Left cardiac atrium (tissue), 4 donors: ENCODE measurements at places on chromosomes 1 and 21. TPM values are rescaled to one million over a fixed set of nuclear protein-coding genes. Genes with fewer than 3 reads are reported as not detected.

- DNase-seq = no peak
Measured at GRCh38 chr1:48021792-48022191, 24.6 kb upstream of the TRABD2B start.

- DNase-seq = no peak
Measured at GRCh38 chr1:66526036-66526435, 7.9 kb upstream of the SGIP1 start.

GRCh38 chr21:34673006-34673405, 4.2 kb downstream of the CLIC6 start:
- no peak for DNase-seq

DNA sequence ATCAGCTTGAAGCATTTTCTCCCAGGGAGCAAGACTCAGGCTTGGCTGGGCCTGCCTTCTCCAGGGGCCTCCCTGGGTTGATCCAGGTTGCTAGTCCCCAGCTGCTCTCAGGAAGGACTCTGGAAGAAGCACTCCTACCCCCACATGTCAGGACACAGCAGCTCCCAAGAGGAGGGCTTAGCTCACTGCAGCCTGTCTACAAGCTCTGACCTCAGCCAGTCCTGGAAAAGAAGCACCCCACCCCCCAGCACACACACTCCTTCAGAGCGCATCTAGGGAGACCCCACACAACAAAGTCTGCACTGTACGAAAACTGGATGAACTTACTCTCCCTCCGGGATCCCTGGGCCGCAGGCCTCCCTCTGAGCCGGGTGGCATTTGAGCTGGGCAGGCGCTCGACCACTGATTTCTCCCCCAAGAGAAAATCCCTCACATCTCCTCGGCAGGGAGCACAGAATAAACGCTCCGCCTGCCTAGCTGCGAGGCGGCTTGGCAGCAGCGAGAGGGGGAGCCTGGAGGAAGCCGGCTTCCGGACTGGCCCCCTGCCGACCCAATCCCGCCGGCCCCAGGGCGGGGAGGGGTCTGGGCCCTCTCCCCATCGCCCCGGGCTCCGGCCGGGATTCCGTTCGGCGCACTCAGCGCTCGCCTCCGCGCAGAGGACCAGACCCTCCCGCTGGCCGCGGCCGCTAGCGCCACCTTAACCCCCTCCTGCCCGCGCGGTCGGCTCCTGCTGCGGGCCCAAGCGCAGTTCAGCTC, at the start of gene KCNA2:
KCNA2 (minus strand) TSS at position 458 of the 756 bp plus-strand sequence. CDS start 1,576 bp downstream, outside the sequence.
- peak; percentile 43 for DNase-seq

Gene CFAP74
- total RNA-seq = not detected

GRCh38 chr1:30738040-30738714, 14.8 kb upstream of the MATN1 start:
- no peak for DNase-seq

Gene LRRIQ3
- 0.29 TPM for total RNA-seq

- DNase-seq = no peak
Measured at GRCh38 chr1:103457886-103458455, 67.5 kb upstream of the RNPC3 start.

DNA sequence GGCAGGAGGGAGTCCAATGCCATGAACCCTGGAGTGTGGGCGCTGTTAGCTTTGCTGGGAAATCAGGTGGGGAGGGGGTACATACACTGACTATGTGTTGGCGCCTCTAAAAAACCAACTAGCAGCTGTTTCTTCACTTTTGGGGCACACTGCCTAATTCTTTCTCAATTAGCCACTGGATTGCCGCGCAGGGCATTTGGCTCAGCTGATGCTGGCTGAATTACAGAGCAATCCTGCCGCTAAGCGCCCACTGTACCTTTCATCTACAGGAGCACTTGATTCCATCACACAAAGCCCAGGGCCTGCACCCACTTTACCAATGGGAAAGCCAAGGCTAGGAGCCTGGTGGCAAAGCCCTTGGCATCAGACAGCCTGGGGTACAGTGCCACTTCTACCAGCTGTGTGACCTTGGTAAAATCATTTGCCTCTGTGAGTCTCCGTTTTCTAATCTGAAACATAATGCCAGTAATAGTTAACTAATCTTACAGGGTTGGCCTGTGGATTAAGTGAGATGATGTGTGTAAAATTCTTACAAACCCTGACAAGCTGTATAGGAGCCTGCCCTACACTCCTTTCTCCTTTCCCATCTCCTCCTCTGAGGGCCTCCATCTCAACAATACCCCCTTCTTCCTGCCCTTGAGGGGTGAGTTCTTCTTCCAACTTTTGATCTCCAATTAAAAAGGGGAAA, 59.0 kb downstream of the UBE2T start:
- DNase-seq = no peak

Gene CYP4A11
- not detected for total RNA-seq

DNA sequence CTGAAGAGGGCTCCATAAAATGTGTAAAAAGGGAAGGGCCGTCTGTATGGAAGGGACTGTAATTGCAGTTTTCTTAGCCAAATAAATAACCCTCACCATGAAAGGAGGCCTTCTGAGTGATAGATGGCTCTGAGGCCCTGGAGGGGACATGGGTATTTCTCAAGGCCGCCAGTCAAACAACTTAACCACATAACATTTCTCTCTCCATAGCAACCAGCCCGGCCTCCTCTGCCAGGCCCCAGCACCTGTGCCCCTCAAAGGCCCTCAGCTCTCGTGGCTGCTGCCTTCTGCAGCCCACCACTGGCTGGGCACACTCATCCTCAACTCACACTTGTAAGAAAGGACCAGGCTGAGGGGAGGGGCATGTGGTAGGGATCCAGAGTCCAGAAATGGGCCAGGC, 57.0 kb upstream of the GJB5 start:
- no peak for DNase-seq

DNA sequence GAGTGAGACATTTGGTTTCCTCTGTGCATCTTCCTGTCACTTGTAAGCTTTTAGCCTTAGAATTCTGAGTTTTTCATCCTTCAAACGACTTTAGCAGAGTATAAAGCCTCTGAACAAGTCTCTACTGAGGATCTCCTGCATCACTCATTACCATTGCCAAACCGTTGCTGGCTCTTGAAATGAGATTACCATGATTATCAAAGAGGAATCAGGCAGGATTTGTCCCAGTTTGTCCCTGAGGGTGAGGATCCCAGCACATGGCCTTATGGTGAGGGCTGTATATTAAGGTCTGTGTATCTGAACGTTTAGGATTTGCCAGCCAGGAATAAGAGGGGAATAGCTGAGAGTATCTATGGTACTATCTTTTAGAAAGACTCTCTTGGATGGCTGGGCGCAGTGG, 169.5 kb upstream of the L1TD1 start:
- no peak for DNase-seq

GRCh38 chr1:32713081-32713480, 10.5 kb upstream of the SYNC start:
- no peak for DNase-seq

GRCh38 chr1:84918726-84919336, 25.8 kb upstream of the LPAR3 start:
- DNase-seq = no peak

GRCh38 chr1:201649761-201650622, 111.1 kb downstream of the NAV1 start:
- peak; percentile 82 for DNase-seq

DNA sequence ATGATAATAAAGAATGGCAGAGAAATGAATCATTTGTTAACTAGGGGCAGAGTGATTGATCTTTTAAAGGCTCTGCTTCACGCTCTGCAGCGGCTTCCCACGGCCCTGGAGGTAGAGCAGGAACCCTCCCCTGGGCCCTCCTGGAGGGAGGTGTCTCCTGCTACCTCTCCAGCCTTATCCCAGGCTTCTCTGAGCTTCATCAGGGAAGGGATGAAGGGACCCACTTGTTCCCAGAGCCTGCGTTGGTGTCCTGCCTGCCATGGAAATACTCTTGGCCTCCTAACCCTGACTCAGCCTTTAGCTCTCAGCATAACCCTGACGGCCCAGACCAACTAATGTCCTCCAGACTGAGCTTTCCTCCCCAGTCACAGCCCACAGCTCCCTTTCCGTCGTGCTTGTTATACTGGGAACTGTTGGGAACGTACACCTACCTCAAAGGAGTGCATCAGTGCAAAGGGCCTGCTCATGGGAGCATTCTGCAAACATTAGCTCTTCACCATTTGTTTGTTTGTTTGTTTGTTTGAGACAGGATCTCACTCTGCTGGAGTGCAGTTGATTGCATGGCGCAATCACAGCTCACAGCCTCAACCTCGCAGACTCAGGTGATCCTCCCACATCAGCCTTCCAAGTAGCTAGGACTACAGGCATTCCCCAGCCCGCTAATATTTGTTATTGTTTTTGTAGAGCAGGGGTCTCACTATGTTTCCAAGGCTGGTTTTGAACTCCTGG, 17.4 kb upstream of the HNRNPU start:
- DNase-seq = no peak

Gene CEP170
- total RNA-seq = 40.7 TPM

DNA sequence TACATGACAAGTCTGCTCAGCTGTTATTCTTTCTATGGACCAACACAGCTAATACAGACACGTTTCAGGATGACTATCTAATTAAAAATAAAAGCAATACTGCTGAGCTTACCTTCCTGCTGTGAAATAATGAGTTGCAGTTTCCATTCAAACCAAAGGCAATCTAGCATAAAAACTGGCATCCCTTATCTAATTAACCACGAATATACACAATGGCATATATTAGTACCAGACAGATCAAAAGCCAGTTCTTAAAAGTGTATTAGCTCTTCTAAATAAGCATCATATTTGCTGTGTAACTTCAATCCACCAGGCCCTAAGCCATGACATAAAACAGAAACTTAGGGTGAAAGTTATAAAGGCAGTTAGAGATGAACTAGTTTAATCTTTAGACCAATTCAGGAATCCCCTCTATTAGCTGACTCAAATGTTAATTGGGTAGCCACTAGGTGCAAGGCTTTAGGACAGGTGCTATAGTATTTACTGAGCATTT, 20.6 kb downstream of the TESK2 start:
- DNase-seq = no peak

Gene CD52
- 14.3 TPM for total RNA-seq

DNA sequence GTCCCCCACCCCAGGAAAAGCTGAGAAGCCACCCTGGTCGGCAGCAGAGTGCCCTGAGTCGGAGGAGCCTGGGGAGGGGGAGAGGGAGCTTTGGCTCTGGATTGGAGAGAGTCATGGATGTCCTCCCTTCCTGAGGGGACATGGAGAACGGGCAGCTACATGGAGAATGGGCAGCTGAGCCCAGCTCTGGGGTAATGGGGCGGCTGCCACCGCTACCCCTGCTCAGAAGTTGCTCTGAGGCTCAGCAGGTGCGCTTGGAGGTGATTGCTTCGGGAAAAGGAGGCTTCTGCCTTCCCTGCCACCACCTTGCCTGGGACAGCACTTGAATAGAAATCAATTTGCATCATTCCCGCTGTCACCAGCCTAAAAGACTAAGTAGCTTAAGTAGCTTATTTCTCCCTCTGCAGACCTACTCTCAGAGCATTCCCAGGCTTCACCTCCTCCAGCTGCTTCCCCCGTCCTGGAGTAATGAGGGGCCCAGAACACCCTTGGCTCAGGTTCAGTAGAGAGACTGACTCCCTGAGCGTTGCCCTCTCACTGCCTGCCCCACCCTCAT, 8.3 kb downstream of the DISP3 start:
- no peak for DNase-seq
